ENCODE measurements at places on chromosomes 4 and X. TPM values are rescaled to one million over a fixed set of nuclear protein-coding genes. Genes with fewer than 3 reads are reported as not detected.

The SEPSECS gene
- polyA plus RNA-seq, result 21.4 TPM

The SPATA4 gene
- polyA plus RNA-seq, result 1.5 TPM

The WDR17 gene
- 15.2 TPM for polyA plus RNA-seq

The ASB12 gene
- polyA plus RNA-seq, result 0.35 TPM

The SLC26A1 gene
- polyA plus RNA-seq, result 23.4 TPM

The GPR34 gene
- 4.4 TPM for polyA plus RNA-seq

The SPANXB1 gene
- polyA plus RNA-seq, result not detected

The FHIP1A gene
- 6.6 TPM for polyA plus RNA-seq

The DMRTC1 gene
- 1.1 TPM for polyA plus RNA-seq

The MAMLD1 gene
- polyA plus RNA-seq, result 6.8 TPM

The GUCY1B1 gene
- 59.1 TPM for polyA plus RNA-seq

The FGF13 gene
- polyA plus RNA-seq, result 21.5 TPM

The SMIM31 gene
- polyA plus RNA-seq, result 0.14 TPM

The SPANXN4 gene
- not detected for polyA plus RNA-seq

The OPHN1 gene
- polyA plus RNA-seq, result 8.3 TPM

The SPON2 gene
- 14.7 TPM for polyA plus RNA-seq

The ESX1 gene
- not detected for polyA plus RNA-seq

The RHOXF2B gene
- 0.21 TPM for polyA plus RNA-seq

The VGLL1 gene
- 6.3 TPM for polyA plus RNA-seq

The TRO gene
- polyA plus RNA-seq, result 114 TPM

The FGFR3 gene
- 144 TPM for polyA plus RNA-seq

The F9 gene
- not detected for polyA plus RNA-seq

The ODAPH gene
- 0.13 TPM for polyA plus RNA-seq

The GPR119 gene
- not detected for polyA plus RNA-seq

The CYBB gene
- 8.8 TPM for polyA plus RNA-seq

The PCYT1B gene
- polyA plus RNA-seq, result 2.5 TPM

The SUPT20HL1 gene
- polyA plus RNA-seq, result 0.06 TPM

The TBC1D8B gene
- polyA plus RNA-seq, result 3.9 TPM

The TLR10 gene
- 0.47 TPM for polyA plus RNA-seq

The RNF175 gene
- polyA plus RNA-seq, result 4.9 TPM

The PPP4R3C gene
- polyA plus RNA-seq, result not detected

The VCX3B gene
- 0.40 TPM for polyA plus RNA-seq

The S100P gene
- 17.4 TPM for polyA plus RNA-seq

The HOPX gene
- polyA plus RNA-seq, result 13.5 TPM

The CT55 gene
- polyA plus RNA-seq, result 0.21 TPM

The H2BW2 gene
- polyA plus RNA-seq, result 0.83 TPM

The FAM184B gene
- polyA plus RNA-seq, result 0.77 TPM

The SLC10A6 gene
- polyA plus RNA-seq, result 0.62 TPM

The GK gene
- 126 TPM for polyA plus RNA-seq

The EMCN gene
- 123 TPM for polyA plus RNA-seq

The PTPN13 gene
- 116 TPM for polyA plus RNA-seq

The CXCL1 gene
- polyA plus RNA-seq, result 0.67 TPM

The NAT8L gene
- 7.9 TPM for polyA plus RNA-seq
